ENCODE measurements at places on chromosomes 6 and 20.

- DNase-seq = no peak
These were observed 461.0 kb upstream of the HTR1E start for GRCh38 chr6:86476311-86476710.

DNA sequence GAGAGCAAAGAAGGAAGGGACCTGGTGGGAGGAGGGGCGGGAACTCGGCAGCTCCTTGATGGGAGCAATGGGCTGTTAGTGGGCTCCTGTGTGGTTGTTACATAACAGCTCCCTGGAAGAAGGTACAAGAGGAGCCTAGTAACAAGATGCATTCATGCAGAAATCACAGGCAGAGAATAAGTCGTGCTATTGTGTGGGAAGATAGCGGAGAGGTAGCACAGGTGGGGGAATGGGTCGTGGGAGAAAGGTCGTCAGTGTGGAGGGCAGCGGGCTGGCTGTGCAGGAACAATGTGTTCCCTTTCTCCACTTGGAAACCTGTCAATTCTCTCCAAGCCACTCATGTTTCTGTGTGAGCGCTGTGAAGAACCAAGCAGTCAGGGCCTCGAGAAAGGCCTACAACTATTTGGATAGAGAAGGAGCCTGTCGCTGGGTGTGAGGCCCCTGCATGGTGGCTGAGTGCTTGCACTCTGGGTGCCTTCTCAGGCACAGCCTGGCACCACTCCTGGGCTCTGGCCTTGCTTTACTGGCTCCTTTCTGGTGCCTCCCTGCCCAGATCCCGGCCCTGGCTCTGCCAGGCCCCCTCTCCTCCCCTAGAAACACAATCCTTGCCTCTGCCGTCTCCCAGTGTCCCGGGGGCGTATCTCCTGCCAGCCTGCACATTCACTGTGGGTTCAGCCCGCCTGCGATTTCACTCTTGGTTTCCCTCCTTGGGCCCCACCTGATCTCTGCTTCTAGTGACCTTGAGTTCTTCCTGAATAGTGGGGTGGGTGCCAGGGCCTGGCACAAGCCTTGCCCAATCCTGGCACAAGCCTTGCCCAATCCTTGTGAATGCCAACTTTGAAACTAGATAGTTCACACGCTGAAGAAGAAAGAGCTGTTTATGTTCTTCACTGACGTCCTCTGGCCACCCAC lies 7.4 kb upstream of the FGD2 start:
- DNase-seq = peak; percentile 83

DNA sequence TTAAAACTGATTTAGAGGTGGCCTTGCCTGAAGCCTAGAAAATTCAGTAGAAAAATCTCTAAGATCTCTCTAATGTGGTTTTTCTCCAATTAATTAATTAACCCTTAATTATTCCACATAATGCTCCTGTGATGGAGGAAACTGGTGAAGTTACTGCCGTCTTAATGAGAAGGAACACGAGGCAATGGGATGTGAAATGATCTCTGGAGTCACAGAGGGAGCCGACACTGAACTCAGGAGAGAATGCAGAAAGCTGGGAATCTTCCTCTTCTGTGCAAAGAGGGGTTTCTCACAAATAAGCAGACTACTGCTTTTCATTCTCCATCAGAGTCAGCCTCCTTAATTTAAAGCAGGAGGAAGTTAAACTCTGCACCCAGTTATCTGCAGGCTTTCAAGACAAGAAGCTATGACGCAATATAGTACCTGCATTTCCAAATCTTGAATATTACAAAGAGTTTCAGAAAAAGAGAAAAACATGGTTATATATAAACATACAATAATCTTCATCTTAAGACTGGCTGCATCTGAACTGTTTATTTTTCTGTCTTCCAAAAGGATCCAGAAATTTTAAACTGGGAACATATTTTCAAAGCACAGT lies 18.1 kb upstream of the SNRPB2 start:
- DNase-seq = no peak

GRCh38 chr6:142210606-142211005 lies 63.5 kb downstream of the VTA1 start:
- DNase-seq = no peak
